Activated CD4-positive, alpha-beta memory T cell treated with anti-CD3 and anti-CD28 coated beads, Interleukin-2, amount 10 ng/mL, durations not matched to agents 7 days and 5 days (primary cell): ENCODE measurements at places on chromosomes 2 and 18. TPM values are rescaled to one million over a fixed set of nuclear protein-coding genes. Genes with fewer than 3 reads are reported as not detected.

DNA sequence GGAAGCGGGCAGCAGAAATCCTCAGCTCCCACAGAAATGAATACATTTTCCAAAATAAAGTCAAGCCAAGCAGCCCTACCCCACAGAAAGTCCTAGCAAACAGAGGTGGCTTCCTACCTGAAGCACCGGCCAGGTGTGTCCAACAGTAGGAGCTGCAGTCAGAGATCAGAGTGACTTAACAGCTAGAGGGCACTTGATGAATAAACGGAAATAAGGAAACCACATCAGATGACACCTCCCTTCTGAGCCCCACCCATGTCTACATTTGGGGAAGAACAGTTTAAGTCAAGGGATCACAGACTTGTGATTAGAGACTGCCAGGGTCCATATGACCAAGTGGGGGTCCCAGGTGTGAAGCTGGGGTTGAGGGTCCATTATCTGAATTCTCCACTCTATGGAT, at the start of gene CXCR1:
Gene CXCR1, minus strand, starts transcription at position 172 of the 400 bp plus-strand sequence. CDS start 1,751 bp downstream, outside the sequence.
- DNase-seq: peak; percentile 50

- DNase-seq: no peak
These were observed 94.8 kb upstream of the LTBP1 start for GRCh38 chr2:32851777-32852439.

GRCh38 chr2:70941186-70941585, 5.5 kb downstream of the ATP6V1B1 start:
- no peak for DNase-seq

The SULT1C4 gene
- total RNA-seq: not detected

- DNase-seq: no peak
These were observed 117.1 kb upstream of the SERTAD2 start for GRCh38 chr2:64770781-64771334.

GRCh38 chr2:165191096-165191728, 12.6 kb downstream of the SCN3A start:
- DNase-seq: no peak

GRCh38 chr2:166632616-166633015, 138.6 kb upstream of the SCN7A start:
- DNase-seq: no peak

The CNTNAP5 gene
- total RNA-seq: not detected

DNA sequence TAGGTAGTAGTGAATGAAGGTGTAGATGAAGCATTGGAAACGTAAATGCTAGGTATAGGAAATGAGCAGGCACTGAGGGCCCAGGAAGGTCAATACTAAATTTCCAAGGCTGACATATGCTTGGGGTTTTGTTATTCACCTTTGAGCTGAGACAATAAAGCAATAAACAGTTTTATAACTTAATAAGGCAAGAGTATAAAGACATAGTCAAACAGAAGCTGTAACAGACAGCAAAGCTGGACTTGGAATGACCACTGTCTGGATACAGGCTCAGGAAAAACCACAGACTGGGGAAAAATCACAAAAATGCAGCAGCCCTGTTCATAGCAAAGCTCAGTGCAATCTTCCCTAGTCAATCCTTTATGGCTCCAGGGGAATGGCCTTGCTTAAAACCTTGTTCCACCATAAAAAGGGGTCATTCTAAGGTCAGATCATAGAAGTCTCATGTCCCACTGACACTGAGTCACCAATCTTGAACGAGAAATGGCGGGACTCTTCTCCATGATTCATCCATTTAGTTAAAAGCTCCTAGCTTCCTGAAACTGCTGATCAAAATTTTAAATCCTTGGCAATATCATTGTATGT, 493.3 kb downstream of the CMPK2 start:
- DNase-seq: no peak

The MDH1B gene
- total RNA-seq: 0.15 TPM

GRCh38 chr18:22203035-22203434, 33.6 kb downstream of the GATA6 start:
- no peak for DNase-seq

The ANKRD30BL gene
- total RNA-seq: not detected

The GCG gene
- not detected for total RNA-seq

The TUBA3E gene
- not detected for total RNA-seq

DNA sequence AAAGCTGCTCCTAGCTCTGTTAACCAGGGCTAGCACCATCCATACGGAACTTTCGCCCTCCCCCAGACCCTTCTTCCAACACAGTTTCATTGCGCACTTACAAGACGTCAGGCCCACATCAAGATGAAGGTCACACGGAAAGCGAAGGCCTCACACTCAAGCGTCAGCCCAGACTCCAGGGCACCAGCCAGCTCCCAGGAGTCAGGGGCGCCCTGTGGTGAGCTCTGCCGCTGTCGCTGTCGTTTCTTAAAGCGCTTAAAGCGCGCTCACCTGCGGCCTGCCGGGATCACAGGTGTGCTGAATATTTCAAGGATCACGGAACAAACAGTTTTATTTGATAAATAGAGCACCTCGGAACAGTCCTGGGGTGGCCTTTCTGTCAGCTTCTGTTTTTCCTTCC, 163.1 kb downstream of the CDH20 start:
- no peak for DNase-seq

The RAPH1 gene
- 1.3 TPM for total RNA-seq

GRCh38 chr2:168757223-168757622, 45.2 kb upstream of the NOSTRIN start:
- no peak for DNase-seq

DNA sequence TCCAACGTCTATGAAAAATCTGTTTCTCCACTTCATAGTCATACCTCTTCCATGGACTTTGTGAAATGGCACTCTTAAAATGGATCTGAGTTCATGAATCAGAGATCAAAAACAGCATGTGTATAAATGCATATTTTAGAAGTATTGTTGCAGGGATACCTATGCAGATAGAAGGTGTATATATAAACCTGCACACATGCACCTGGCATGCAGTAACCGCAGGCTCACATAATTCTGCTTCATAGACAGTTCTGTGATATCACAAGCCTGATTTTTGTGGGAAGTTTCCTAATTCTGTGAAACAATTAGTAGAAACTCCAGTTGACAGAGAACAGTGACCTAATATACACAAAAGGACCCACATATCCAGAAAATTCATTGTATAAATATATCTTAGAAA, 421.7 kb downstream of the TGIF1 start:
- DNase-seq: no peak

The COL4A3 gene
- total RNA-seq: 0.13 TPM

The TUBA3D gene
- not detected for total RNA-seq

DNA sequence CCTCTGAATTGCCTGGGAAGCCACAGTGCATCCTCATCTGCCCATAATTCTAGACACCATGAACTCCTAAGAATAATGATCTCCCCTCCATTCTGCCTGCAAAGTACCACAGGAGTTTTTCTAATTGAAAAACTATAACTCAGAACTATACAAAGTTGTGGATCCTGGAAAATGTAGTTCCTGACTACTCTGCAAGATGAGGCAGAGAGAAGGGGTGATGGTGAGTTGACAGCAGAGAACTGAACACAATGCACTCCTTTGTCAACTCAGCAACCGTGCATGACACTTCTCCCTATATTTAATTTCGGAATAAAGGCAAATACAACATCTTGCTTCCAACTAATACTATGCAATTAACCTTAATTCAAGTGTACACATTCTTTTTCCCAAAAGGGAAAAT, 471.1 kb upstream of the FAM98A start:
- no peak for DNase-seq

GRCh38 chr2:86566158-86566820, 3.0 kb upstream of the CHMP3 start:
- no peak for DNase-seq

DNA sequence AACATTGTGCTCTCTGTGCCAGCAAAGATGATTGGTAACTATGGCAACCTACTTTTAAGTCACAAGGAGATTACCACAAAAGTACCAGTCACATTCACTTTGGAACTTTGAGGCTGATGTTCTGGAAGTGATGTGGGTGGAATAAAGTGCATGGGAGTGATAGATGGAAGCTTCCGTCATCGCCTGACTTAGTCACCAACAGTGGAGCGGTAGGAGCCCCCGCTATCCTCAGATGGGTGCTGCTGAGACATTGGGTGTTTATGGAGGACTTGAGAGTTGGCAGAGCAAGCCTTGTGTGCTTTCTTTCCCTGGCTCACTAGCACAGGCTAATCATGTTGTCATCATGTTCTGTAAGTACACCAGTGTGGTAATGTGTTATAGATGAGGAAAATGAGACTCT, 4.6 kb downstream of the PPP1R7 start:
- no peak for DNase-seq

DNA sequence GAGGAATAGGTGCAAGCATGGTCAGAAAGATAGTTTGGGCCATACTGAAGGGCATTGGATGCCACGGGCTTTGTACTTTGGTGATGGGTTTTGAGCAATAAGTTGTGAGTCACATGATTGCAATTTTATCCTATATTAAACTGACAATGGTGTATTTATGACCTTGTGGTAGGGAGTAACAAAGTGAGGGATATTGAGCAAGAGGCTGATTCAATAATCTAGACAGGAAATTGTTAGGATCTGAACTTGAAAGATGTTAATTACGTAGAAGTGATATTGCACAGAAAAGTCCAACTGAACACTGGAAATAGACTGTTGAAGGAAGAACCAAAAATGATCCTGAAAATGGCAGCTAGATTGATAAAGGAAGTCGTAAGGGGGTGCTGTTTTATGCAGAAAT, 46.6 kb upstream of the TCF4 start:
- no peak for DNase-seq

GRCh38 chr2:107091163-107091864, 205.3 kb upstream of the ST6GAL2 start:
- DNase-seq: no peak

DNA sequence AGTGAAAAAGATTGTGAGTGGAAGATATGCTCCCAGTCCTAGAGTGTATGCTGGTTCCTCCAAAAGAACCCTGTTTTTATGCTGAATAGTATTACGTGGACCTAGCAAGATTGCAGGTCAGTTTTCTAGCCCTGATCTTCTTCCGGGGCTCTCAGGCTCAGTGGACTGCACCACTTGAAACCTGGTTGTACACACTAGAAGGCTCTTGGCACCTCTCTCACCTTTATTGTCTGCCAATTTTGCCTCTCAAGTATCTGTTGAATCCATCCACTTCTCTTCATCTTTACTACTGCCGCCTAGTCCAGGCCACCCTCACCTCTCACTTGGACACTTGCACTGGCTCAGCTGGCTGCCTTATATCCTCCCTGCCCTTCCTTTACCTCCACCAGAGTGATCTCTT, 16.8 kb downstream of the TTC39C start:
- no peak for DNase-seq

DNA sequence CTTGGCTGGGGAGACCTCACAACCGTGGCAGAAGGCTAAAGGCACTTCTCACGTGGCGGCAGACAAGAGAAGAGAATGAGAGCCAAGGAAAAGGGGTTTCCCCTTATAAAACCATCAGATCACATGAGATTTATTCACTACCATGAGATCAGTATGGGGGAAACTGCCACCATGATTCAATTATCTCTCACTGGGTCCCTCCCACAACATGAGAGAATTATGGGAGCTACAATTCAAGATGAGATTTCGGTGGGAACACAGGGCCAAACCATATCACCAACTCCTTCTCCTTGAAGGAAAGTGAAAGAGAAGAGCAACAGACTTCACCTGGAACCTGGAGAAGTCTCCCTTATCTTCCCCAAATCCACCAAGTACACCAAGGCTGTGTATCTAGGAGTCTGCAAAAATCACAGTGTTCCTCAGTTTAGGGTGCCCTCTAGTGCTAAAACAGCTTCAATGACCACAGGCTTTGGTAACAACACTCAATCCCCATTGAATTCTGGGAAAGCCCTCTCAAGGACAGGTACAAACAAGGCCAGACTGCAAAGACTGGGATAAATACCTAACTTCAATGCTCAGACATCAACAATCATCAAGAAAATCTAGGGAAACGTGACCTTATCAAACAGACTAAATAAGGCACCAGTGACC, 148.8 kb upstream of the SRD5A2 start:
- DNase-seq: no peak

GRCh38 chr2:132547090-132547687, 122.8 kb downstream of the LYPD1 start:
- DNase-seq: peak; percentile 52

DNA sequence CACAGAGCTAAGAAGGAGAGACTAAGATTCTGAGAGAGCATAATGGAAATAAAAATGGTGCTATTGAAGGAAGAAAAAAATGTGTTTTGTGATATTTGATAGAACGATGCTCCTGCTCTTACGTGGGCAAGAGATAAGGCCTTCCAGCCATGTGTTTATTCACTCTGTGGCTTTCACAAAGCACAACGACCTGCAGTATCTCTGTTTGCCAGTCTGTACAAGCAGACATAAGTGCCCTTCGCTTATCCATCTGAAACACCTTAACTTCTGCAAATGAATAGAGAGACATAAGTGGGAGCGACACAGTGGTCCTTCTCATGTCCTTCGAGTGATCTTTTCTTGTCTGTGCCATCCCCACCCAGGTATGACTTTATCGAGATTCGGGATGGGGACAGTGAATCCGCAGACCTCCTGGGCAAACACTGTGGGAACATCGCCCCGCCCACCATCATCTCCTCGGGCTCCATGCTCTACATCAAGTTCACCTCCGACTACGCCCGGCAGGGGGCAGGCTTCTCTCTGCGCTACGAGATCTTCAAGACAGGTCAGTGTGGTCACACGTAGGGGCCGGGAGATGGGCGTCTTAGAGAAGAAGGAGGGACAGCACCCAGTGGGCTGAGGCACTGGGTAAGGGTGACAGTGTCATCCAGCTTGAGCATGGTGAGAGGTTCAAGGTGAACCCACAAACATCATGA, 33.7 kb downstream of the NRP2 start:
- DNase-seq: no peak

GRCh38 chr2:231036131-231036530, 1.2 kb upstream of the C2orf72 start:
- DNase-seq: no peak

GRCh38 chr2:71563872-71564271, 110.5 kb downstream of the DYSF start:
- DNase-seq: no peak

DNA sequence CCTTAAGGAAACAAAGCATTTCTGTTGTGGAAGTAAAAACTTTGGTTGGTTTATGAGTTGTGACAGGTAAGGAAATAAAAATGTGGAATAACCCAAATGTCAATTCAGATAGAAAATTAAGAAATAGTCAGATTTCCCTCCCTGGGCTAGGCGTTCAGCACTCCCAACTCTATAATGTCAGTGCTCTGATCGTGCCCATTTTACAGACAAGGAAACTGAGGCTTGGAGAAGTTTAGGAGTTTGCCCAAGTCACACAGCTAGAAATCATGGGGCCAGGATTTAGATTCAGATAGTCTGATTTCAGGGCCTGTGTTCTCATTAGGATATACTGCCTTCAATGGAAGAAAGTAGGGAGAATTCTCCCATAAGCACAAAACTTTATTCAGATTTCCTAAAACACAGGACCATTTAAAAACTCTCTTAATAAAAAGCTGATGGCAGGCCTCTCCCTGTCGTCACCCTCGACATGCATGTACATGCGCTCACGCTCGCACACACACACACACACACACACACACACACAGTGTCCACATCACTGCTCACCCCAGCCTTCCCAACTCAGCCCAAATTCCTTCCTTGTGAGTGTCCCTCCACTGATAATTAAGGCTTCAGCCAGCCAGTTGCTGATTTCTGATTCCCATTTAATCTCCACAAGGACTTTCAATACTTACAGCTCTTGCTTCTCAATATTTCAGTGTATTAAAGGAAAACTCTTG, 49.1 kb upstream of the SLC14A2 start:
- no peak for DNase-seq

GRCh38 chr2:140363131-140363530, 1582.9 kb upstream of the NXPH2 start:
- DNase-seq: no peak

- no peak for DNase-seq
These were observed 79.0 kb downstream of the PTGR3 start for GRCh38 chr18:75129717-75130477.

GRCh38 chr2:200985799-200986198, 22.3 kb upstream of the ORC2 start:
- no peak for DNase-seq

The ZSWIM2 gene
- total RNA-seq: not detected

The HEATR5B gene
- 18.3 TPM for total RNA-seq

The GPR39 gene
- total RNA-seq: not detected
